ENCODE measurements at places on chromosomes 4 and X.
A peak's percentile ranks its signal among the peaks of the same experiment; 100 is the strongest.

DNA sequence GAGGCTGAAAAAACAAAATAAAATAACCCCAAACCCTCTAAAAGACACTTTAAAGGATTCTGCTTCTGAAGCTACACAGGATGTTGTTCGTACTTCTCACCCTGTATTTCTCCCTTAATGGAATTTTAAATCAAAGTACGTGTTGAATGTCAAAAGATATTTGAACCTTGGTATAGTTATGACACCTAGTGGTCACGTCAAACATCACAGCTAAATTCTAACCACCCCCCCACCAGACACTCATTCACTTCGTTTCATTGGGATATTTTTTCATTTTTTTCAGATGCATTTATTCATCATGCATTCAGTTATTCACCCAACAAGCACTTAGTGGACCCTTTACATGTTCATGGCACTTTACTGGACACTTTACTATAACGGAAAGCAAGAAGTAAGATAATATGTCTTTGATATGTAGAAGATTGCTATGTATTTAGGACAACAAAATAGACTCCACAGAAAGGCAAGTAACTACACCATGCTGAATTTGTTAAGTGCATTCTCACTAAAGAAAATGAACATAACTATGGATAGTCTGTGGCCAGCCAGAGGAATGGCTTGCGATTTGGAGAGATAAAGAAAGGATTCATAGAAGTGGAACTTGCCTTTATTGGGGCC lies 62.5 kb upstream of the GPR174 start:
- DNase-seq: peak; percentile 20

- no peak for DNase-seq
Measured at GRCh38 chr4:39970671-39971640, 6.8 kb downstream of the PDS5A start.

DNA sequence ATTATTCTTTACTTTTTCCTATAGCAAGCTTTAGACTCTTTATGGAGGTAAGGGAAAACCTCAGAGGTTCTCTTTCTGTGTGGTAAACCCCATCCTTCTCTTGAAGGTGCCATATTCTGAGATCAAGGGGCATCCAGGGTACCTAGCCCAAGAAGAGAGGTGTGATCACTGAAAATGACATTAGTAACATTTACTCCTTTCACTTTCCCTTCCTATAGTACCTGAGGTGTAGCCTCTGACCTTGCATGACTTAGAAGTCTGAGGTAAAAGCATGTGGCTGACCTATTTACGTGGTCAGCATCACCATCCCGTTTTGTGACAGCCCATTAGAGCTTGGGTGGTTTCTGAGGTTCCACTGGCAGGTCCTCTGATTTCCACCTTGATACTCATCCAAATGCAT lies 25.7 kb downstream of the SGMS2 start:
- no peak for DNase-seq

DNA sequence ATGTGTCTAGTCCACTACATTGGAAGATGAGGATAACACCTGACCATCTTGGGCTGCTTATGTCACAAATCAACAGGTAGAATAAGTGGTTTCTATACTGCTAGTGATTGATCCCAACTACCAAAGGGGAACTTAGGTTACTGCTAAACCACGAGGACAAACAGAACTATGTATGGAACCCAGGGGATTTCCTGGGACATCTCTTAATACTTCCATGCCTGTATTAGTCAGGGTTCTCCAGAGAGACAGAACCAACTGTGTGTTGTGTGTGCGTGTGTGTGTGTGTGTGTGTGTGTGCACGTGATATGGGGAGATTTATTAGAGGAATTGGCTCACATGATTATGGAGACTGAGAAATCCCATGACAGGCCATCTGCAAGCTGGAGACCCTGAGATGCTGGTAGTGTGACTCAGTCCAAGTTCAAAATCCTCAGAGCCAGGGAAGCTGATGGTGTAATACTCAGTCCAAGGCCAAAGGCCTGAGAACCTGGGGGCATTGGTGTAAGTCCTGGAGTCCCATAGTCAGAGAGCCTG lies 16.2 kb upstream of the AFF1 start:
- DNase-seq: no peak

GRCh38 chr4:1291091-1291490 lies 1.4 kb downstream of the MAEA start:
- no peak for DNase-seq

DNA sequence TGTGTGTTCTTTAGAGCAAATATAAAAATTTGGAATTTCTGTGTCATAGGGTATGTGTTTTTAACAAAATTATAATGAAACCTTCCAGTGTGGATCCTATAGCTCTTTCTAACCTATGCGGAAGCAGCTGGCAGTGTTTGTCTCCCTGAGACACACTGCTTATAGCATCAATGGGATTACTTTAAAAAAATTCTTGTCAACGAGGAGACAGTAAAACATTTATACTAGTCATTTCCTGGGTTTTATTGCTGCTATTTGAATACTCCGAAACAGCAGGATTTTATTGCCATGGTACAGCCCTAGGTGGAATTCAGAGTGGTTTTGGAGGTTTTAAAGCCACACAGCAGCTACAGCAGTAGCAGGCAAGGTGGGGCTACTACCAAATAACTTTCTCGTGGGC lies 145.1 kb upstream of the IL1RAPL2 start:
- no peak for DNase-seq

GRCh38 chr4:122632396-122633143 lies 11.7 kb upstream of the IL21 start:
- DNase-seq: no peak

GRCh38 chrX:113019958-113020357 lies 179.3 kb upstream of the AMOT start:
- DNase-seq: no peak

GRCh38 chr4:52935317-52935716 lies 73.2 kb downstream of the RASL11B start:
- DNase-seq: no peak

GRCh38 chr4:13597141-13597540 lies 30.4 kb downstream of the BOD1L1 start:
- DNase-seq: no peak

GRCh38 chr4:180542445-180543100 lies 1700.6 kb upstream of the TENM3 start:
- peak; percentile 44 for DNase-seq

GRCh38 chrX:151227627-151228026 lies 51.2 kb downstream of the GPR50 start:
- no peak for DNase-seq

DNA sequence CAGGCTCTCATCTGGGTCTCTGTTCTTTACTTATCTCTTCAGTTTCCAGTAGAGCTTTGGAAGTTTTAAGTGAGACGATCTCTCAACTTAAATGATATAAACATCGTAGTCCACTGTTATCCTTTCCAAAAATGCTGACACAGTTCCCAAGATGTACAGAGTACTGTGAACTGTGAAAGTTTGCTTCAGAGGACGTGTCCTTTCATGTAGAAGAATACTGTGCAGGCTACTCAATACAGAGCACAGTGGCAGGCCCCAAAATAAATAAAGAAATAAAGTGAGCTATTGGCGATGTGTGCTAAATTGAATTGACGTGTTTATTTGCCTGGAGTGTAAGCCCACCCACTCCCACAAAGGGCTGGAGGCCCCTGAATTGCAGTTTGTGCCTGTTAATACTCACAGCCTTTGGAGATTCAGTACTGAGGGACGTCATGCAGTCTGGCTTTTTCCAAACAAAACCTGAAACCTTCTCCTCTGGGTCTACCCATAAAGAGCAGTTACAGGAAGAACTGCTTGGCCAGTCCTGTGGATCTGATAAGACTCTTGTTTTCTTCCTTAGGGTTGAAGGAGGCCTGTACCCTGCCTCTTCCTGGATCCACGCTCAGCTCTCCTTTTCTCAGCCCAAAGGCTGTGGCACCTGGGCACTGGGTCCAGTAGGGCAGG lies 66.1 kb downstream of the SOWAHB start:
- DNase-seq: no peak

GRCh38 chr4:185925910-185926360 lies 113.9 kb upstream of the SORBS2 start:
- DNase-seq: no peak

- DNase-seq: no peak
Measured at GRCh38 chrX:38649674-38650647, 88.6 kb downstream of the TSPAN7 start.

DNA sequence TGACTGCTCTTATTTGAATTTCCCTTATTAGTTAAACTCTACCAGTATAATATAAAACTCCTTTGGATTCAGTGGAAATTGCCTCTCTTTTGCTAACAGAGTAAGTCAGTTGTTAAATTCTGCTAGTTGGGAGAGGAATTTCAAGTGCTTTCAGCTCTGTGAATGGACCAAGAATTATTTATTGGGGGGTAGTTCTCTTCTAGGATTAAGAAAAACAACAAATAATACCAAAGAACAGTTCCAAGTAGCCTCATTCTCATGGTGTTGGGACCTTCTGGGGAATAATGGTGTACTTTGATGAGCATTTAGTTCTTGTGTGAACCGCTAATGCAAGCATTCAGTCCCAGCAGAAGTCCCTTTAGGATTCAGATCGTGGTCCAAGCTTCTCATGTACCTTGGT lies 11.6 kb downstream of the SPARCL1 start:
- no peak for DNase-seq

GRCh38 chrX:99078301-99078700 lies 1331.8 kb downstream of the PCDH19 start:
- no peak for DNase-seq
